T-helper 17 cell (primary cell): ENCODE measurements at places on chromosomes 2 and 18. TPM values are rescaled to one million over a fixed set of nuclear protein-coding genes. Genes with fewer than 3 reads are reported as not detected.

DNA sequence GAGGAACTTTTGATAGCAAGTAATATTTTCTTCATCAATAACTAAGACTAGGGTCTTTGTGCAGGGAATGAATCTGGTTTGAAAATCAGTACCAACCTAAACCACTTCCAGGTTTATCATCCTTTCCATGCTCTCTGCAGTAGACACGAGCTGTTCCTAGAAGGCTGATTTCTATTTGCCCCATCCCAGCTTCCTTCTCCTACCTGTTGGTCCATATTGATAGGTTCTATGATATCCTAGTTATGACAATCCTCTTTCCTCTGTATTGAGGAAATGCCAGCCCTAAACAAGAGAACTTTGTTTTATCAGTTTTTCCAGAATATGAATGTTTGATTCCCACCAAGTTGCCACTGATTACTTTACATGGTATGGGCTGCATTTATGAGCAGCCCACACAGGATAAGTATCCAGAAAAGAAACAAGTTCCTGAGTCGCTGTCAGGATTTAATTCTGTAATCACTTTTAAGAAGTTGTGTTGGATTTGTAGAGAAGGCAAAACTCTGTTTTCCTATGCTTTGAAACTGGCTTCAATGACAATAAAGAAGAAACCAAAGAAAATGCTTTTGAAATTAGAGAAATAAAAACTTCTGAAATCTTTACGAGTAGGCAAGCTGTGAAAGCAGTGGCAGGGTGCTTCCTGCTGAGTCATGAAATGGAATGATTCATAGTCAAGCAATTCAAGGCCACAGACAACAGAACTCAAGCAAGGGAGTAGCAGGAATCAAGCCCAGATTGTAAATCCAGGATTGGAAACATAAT is 37.3 kb upstream of the TANK start:
- no peak for DNase-seq
- peaks cover 3% of the 10 kb centered on the region for H3K36me3 ChIP-seq
- no peak overlapping the region for H3K27ac ChIP-seq
- H3K4me1 ChIP-seq: peaks cover 11% of the 10 kb centered on the region
- peaks cover 4% of the 10 kb centered on the region for H3K27me3 ChIP-seq
- H3K4me3 ChIP-seq: no peak overlapping the region

DNA sequence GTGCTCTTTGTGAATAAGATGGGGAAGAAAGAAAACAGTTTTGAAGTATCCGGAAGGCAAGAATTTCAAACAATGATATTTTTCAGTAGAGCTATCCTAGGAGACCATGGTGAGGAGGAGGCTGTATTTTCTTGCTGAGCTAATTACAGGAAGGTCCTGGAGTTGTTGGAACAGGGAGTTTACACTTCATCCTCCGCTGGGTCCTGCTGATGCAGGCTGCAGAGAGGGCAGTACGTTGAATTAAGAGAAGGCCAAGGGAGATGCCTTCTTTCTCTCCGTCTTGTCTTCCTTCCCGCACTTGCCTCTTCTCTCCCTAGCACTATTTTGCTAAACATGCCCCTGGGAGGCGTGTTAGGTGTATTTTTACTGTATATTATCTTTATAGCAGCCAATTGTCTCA is 60.0 kb upstream of the EDAR start:
- H3K27ac ChIP-seq: no peak overlapping the region
- DNase-seq: no peak
- peaks cover 9% of the 10 kb centered on the region for H3K4me1 ChIP-seq

Gene SULT1C2
- total RNA-seq: not detected

Gene SIX3
- total RNA-seq: not detected

- no peaks in the 10 kb centered on the region for H3K36me3 ChIP-seq
- H3K27me3 ChIP-seq: no peaks in the 10 kb centered on the region
- no peak overlapping the region for H3K4me3 ChIP-seq
- H3K27ac ChIP-seq: no peak overlapping the region
- no peak for DNase-seq
- H3K4me1 ChIP-seq: no peaks in the 10 kb centered on the region
Observed at GRCh38 chr2:43121580-43122314, 104.7 kb downstream of the ZFP36L2 start.

DNA sequence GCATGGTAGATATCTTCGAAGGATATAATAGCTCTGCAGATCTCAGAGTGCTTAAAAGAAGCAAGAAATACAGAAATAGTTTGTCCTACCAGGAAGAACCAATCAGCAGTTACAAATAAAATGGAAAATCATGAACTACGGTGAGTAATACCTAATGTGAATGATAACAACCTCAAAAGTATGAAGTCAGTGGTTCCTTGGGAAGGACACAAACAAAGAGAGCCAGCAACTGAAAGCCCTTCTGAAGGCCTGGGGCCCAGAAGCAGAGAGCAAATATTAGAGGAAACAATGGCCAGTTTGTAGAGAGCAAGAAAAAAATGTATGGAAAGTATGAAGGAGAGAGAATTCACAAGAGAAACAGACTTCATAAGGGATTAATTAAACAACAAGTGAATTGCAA is 226.8 kb upstream of the CHST9 start:
- H3K36me3 ChIP-seq: no peaks in the 10 kb centered on the region
- no peak overlapping the region for H3K4me3 ChIP-seq
- DNase-seq: no peak
- no peaks in the 10 kb centered on the region for H3K4me1 ChIP-seq

Gene CARF
- 11.5 TPM for total RNA-seq

- H3K27me3 ChIP-seq: no peaks in the 10 kb centered on the region
- H3K27ac ChIP-seq: no peak overlapping the region
- H3K4me3 ChIP-seq: no peak overlapping the region
- no peak for DNase-seq
Observed at GRCh38 chr2:83280391-83280790, 1178.7 kb downstream of the SUCLG1 start.

Gene SLC9A4
- total RNA-seq: 0.18 TPM

DNA sequence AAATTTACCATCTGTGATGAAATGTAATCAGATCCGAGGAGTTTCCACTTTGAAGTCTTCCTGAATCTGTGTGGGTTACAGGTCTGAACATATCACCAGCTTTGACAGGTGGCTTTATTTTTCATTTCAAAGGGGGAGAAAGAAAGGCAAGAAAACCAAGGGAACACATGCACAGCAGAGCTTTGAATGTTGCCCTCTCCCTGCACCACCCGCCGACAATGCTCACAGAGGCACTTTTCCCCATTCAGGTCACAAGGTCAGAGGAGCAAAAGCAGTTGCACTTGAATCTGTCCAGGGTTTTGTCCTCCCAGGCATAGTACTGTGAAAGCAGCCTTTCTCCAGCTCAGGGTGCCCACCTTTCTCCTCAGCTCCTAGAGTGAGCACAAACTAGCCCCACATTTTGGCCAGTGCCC is 130.2 kb downstream of the OSR1 start:
- H3K4me3 ChIP-seq: no peak overlapping the region
- peaks cover 3% of the 10 kb centered on the region for H3K36me3 ChIP-seq
- H3K27me3 ChIP-seq: peaks cover 9% of the 10 kb centered on the region
- H3K27ac ChIP-seq: no peak overlapping the region

DNA sequence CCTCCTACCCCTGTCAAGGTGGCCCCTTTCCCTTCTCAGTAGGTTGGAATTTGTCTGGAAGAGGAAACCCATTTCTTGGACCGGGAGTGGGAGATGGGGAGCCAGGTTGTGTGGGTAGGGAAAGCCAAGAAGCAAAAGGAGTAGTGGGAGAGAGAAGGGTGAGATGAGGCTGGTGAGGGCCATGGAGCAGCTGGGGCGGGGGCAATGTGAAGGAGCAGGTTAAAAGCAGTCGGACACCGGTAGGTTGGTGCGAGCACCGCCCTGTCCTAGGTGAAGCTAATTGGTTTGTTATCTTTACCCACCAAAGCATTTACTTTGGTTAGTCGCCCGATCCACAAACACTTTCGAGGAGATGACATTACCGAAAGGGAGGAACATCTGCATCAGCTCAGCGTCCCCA is 306.8 kb downstream of the CELF4 start:
- no peak overlapping the region for H3K27ac ChIP-seq
- H3K4me1 ChIP-seq: peaks cover 6% of the 10 kb centered on the region
- H3K27me3 ChIP-seq: peaks cover 48% of the 10 kb centered on the region
- peaks cover 5% of the 10 kb centered on the region for H3K36me3 ChIP-seq
